ENCODE measurements at places on chromosomes 1 and 21.

GRCh38 chr21:31886915-31887314, 14.1 kb downstream of the HUNK start:
- no peak for DNase-seq

GRCh38 chr1:228986093-228986904, 251.0 kb downstream of the RHOU start:
- DNase-seq = peak; percentile 82

GRCh38 chr1:2564815-2565374, 8.7 kb downstream of the TNFRSF14 start:
- DNase-seq = no peak

- no peak for DNase-seq
These were observed 8.6 kb downstream of the FHAD1 start for GRCh38 chr1:15255582-15256149.

DNA sequence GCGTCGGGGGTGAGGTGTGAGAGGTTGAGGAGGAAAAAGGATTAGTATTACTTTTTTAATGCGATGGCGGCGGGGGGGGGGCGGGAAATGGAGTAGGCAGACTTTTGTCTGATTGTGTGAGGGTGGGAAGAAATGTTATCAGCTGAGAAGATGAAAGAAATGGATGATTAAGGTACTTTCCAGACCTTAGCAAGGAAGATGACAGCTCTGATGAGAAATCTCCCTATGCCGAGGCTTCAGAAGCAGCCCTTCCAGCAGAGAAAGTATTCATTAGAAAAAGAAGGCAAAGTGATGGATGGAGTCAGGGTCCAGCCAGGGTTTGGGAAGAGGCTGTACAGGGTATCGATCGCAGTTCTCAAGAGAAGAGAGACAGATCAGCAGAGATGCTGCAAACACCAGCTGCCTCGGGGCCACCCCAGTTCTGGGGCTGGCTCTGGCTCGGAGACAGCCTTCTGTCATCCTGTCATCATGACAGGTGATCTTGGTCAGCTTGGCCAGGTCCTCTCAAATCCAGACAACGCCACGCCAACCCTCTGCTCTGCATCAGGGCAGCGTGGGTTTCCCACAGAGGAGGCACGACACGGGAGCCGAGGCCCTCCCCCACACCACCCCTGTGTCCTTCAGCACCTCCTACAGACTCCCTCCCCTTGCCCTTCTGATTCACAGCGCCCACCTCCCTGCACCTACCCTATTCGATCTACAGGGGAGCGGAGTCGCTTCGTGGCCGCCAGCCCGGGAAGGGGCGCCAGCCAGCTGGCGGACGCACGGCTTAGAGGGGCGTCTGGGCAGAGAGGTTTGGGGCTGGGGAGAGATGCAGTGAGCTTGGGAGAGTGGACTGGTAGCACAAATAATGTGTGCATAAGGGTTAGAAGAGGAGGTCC, 674 bp upstream of the ATXN7L2 start:
- DNase-seq = peak; percentile 73

GRCh38 chr1:110307239-110307974, 31.8 kb upstream of the RBM15 start:
- no peak for DNase-seq

GRCh38 chr1:115099693-115100050, 10.4 kb upstream of the TSPAN2 start:
- DNase-seq = no peak

DNA sequence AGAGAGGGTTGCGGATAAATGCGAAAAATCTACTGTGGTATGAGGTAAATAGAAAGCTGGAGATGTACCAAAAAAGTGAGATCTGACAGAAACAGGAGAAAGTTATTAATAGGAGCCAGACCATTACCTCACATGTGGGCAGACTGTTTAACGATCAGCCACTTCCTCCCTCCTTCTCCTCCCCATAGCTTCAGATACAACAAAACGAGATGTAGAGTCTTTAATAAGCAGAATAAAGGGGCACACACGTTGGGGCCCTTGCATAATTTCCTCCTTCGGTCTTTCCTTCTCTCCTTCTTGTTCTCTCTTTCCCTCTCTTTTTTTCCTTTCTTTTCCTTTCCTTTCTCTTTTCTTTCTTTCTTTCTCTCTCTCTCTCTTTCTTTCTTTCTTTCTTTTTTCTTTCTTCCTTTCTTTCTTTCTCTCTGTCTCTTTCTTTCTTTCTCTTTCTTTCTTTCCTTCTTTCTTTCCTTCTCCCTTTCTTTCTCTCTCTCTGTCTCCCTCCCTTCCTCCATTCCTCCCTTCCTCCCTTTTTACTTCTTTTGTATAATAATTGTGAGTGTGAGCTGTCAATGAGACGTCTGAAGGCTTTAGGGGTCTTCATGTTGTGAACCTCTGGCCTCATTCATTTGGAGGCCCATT, 242.1 kb downstream of the GRIK1 start:
- no peak for DNase-seq

Data from NCI-H1092 (cell line).